ENCODE measurements at places on chromosomes 16 and 17.

GRCh38 chr17:20109076-20109475 lies 99.9 kb downstream of the SPECC1 start:
- DNase-seq, result no peak

GRCh38 chr16:74094514-74094913 lies 202.1 kb upstream of the PSMD7 start:
- DNase-seq, result no peak

- DNase-seq, result peak; percentile 49
Measured at GRCh38 chr17:8393470-8394231, 4.0 kb downstream of the RNF222 start.

- no peak for DNase-seq
Measured at GRCh38 chr17:10105513-10106001, 92.8 kb downstream of the GAS7 start.

- DNase-seq, result peak; percentile 14
Measured at GRCh38 chr17:57739402-57740234, 5.5 kb downstream of the CCDC182 start.

DNA sequence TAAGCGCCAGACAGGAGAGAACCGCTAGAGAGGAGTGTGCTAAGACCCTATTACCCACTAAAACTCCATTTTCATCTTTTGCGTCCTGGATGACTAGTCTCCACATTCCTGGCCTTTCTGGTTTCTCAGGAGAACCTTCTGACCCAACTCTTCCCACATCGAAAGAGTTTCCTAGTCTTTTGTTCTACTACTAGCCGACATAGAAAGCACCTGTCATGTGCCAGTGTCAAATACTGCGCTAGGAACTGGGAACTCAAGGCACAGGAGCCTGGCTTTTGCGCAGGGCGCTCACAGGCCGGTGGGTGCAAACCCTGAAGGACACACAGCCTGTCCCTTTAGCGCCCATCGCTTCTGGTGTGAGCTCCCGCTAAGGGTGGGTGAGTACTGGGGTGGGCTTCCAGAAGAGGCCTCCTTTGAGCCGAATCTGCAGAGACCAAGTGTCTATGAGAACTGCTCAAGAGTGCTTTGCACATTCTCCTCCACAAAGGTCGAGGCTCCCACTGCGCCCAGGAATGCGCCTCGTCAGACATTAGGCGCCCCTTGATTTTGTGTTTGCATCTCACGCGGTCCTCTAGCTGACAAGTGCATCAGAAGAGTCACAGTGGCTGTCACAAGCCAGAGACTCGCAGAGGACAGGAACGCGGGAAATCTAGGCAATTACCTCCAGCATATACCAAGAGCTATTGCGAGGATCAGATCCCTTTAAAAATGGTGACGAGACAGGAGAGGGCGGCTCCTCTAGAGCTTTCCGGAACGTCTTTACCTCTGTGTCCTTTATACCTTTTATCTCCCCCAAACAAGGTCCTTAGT lies 2.0 kb upstream of the PSMB3 start:
- peak; percentile 45 for DNase-seq

DNA sequence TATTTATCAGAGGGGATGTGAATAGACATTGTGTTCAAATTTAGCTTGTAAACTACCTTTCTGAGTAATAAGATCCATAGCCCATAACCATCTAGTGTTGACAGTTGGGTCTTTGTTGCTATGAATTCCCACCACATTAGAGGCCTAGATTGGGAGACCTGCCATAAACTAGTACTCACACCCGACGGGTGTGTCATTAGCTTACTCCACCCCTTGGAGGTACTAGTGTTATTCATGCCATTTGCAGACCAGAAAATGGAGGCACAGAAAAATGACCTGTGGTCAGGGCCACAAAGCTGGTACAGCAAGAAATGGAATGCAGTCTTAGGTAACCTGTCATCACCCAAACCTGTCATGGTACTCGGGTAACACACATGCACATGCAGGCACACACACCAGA lies 41.3 kb upstream of the BCAR1 start:
- DNase-seq, result no peak

GRCh38 chr17:81428948-81429774 lies 33.9 kb downstream of the BAHCC1 start:
- no peak for DNase-seq

- DNase-seq, result no peak
Measured at GRCh38 chr16:82412770-82413169, 214.0 kb upstream of the CDH13 start.

DNA sequence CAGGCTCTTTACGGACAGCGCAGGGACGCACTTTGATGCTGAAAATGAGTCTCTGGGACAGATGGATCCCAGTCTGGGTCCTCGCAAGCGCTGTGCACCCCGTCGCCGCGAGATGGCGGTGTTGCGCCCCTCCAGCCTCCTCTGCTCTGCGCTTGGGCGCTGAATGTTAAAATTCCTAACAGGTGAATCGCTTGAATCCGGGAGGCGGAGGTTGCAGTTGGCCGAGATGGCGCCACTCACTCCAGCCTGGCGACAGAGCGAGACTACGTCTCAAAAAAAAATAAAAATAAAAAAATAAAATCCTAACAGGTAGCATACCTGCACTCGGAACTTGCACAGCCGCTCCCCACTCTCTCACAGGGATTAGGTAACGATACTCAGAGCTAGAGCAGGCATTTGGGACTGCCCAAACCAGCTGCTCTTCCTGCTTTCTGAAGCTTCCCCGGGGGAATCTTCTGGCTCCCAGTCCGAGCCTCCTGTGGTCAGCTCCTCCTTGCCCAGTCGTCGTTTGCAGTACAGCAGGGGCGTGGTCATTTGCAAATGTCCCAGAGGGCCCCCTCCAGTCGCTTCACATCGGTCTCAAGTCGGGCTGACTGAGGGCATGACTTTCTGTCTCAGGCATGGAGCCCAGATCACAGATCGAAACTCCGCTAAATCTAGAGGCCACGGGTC lies 26.2 kb upstream of the OSGIN1 start:
- peak; percentile 81 for DNase-seq

GRCh38 chr17:73799096-73799495 lies 154.9 kb upstream of the SDK2 start:
- DNase-seq, result no peak

DNA sequence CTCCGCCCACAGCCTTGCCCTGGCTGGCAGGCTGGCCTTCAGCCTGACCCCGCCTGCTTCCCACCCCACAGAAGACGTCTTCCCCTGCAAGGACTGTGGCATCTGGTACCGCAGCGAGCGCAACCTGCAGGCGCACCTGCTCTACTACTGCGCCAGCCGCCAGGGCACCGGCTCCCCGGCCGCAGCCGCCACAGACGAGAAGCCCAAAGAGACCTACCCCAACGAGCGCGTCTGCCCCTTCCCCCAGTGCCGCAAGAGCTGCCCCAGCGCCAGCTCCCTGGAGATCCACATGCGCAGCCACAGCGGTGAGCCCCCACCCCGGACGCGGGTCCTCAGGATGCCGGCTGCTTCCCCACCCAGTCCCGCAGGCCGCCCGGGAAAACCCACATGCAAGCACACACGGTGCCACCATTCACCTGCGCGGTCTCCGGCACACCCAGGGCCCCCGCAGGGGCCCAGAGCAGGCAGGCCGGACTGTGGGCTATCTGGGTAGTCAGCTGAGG lies 38.2 kb upstream of the ZC3H18 start:
- no peak for DNase-seq

GRCh38 chr16:71593048-71593999 lies 16.4 kb upstream of the TAT start:
- DNase-seq, result no peak

DNA sequence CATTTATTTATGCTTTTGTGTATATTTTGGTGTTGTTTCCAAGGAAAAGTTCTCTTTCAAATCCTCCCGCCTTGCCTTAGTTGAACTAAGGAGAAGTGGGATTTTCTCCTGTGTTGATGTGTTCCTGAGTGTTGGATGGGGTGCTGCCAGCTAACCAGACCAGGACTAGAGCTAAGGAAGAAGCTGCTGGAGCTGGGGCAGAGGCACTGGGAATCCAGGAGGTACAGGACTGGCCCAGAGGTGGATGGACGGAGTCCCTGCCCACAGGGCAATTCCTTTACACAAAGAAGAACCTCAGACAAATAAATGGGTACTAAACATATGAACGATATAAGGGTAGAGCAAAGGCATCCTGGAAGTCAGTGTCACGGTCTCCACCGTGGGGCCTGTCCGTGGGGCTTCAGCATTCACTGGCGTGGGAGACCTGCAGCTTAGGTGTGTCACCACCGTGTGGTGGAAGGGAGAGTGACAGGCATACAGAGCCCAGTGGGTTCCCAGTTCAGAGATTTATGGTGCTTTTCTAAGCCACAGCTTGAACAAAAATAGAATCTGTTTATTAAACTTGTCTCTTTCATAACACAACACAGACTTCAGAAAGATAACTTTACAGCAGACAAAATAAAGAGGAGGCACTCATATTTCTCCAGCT lies 270.7 kb downstream of the NTN1 start:
- DNase-seq, result peak; percentile 75

GRCh38 chr16:2710711-2711231 lies 9.3 kb downstream of the PRSS27 start:
- DNase-seq, result no peak

- DNase-seq, result no peak
Measured at GRCh38 chr17:56742601-56743000, 91.1 kb downstream of the C17orf67 start.

GRCh38 chr17:14070344-14070984 lies 1.2 kb downstream of the COX10 start:
- DNase-seq, result no peak

- DNase-seq, result no peak
Measured at GRCh38 chr17:18039535-18040260, 490 bp downstream of the GID4 start.

GRCh38 chr16:920717-921116 lies 50.1 kb downstream of the LMF1 start:
- no peak for DNase-seq

DNA sequence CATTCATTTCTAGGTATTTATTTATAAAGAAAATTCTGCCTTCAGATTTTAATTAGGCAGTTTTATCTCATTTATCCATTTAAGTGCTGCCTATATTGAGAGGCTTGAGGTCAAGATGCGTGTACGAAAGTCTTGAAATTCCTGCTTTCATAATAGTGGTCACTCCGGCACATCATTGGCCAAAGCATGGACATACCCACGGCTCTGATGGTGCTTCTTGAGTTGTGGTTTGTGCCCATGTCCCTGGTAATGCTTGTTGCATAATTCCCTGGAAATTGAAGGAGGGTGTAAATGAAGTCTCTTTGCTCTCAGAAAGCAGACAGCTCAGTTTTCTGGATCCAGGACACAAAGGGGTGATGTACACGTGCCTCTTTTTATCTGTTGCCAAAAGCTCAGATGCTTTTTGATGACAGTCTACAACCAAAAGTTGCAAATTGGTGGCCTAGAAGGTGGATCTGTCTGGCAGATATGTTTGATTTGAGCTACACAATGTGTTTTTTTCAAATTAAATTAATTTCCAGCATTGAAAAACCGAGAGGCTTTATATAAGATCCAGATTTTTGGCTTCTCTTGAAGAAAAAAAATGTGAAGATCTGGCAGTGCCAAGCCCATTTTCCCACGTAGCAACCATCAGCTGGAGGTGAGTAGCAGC lies 94.4 kb downstream of the SHISA9 start:
- DNase-seq, result no peak

DNA sequence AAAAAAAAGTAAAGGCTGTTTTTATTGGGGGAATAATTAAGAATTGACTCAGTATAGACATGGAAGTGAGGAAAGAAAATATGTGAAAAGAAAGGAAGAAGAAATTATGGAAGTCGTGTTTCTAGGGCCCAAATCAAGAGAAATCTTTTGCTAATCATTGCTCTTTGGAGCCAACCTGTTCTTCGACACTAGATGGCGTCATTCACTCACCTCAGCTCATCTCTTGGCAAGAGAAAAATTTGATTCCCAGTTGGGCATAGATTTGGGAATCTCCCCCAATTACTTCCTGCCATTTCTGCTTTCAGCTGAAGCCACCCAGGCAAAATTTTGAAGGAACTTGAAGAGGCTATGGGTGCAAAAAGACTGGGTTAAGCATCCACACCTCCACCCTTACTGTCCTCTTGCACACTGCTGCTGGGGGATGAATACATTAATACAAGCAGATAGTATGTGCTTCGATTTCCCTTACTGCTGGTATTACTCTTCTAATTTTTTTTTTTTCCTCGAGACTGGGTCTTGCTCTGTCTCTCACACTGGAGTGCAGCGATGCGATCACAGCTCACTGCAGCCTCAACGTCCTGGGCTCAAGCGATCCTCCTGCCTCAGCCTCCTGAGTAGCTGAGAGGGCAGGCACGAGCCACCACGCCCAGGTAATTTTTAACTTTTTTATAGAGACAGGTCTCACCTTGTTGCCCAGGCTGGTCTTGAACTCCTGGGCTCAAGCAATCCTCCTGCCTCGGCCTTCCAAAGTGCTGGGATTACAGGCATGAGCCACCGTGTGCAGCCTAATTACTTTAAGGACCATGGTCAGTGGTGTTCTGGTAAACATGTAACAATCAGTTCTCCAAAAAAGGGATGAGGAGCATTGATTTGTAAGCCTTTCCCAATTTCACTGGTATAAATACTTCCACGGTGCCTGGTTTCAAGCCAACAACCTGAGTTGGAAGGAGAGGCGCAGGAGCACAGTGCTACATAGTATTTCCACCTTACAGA lies 13.5 kb downstream of the PSMD7 start:
- peak; percentile 30 for DNase-seq

DNA sequence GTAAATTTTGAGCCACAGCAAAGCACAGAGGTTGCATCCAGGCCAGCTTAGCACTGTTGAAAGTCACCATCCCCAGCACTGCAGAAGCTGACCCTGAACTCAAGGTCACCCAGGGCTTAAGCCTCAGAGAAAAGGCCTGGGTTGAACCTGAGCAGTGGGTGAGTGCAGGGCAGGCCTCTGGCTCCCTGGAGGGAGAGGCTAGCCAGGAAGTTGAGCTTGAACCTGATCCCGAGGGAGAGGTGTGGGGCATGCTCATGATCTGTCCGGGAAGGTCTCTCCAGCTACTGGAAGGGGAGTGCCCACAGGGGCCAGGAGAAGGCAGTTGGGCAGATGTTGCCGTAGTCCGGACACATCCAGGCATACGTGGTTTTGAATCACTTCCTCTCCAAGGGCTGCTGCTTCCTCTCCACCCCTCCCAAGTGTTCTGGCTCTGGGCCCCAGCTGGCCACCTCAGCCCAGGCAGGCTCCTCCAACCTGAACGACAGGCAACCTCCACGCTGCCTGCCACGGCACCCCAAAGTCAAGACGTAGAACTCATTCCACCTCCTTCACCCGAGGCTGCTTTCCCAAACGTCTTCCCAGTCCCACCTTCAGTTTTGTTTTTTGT lies 18.4 kb downstream of the CARHSP1 start:
- DNase-seq, result no peak

DNA sequence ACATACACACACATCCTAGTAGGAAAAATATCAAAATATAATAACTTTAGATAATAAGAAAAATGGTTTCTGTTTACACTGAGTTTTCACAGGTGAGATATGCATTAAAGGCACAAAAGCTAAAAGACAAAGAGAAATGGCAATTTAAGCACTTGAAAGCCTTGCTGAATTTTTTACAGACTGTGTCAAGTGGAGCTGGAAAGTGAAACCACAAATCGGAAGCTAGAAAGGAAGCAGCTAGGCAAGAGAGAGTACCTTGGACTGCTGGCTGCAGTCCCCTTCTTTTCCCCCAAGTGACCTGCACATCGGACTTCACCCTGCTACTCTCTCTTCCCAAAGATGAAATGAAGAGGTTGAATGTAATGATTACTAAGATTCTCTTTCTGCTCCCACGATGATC lies 135.1 kb downstream of the CDH13 start:
- DNase-seq, result no peak
